ENCODE measurements at places on chromosomes 12 and 14.

GRCh38 chr12:50924131-50924438, 28.3 kb upstream of the HIGD1C start:
- H3K36me3 ChIP-seq, result no peaks in the 10 kb centered on the region
- peak overlapping the region; percentile 97 for H3K27ac ChIP-seq
- no peak for DNase-seq
- H3K4me1 ChIP-seq, result peaks cover 67% of the 10 kb centered on the region
- H3K4me3 ChIP-seq, result peak overlapping the region; percentile 57
- no peaks in the 10 kb centered on the region for H3K27me3 ChIP-seq

DNA sequence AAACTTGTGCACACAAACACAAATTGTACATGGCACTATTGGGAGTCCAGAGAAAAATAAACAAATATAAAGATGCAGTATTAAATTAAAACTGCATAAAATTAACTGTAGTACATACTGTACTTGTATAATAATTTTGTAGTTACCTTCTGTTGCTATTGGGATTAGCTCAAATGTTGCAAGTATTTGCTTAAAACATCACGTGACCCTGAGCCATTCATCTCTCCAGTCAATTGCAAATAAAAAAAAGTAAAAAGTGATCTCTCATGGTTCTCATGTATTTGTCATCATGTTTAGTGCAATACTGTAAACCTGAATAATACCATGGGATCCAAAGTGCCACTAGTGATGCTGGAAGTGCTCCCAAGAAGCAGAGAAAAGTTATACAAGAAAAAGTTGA, 88.1 kb upstream of the NAV3 start:
- DNase-seq, result no peak
- H3K4me1 ChIP-seq, result no peaks in the 10 kb centered on the region
- no peak overlapping the region for H3K4me3 ChIP-seq

- no peak overlapping the region for H3K4me3 ChIP-seq
- no peak overlapping the region for H3K27ac ChIP-seq
- DNase-seq, result no peak
- H3K27me3 ChIP-seq, result peaks cover 11% of the 10 kb centered on the region
- H3K36me3 ChIP-seq, result no peaks in the 10 kb centered on the region
These were observed 243.7 kb downstream of the AKAP6 start for GRCh38 chr14:32572867-32573150.

GRCh38 chr12:64109706-64110105, 112.4 kb downstream of the KICS2 start:
- DNase-seq, result no peak
- H3K4me1 ChIP-seq, result peaks cover 10% of the 10 kb centered on the region
- H3K27me3 ChIP-seq, result no peaks in the 10 kb centered on the region
- peaks cover 17% of the 10 kb centered on the region for H3K36me3 ChIP-seq
- H3K27ac ChIP-seq, result no peak overlapping the region
- H3K4me3 ChIP-seq, result no peak overlapping the region

- H3K4me3 ChIP-seq, result no peak overlapping the region
- no peak overlapping the region for H3K27ac ChIP-seq
- peaks cover 11% of the 10 kb centered on the region for H3K4me1 ChIP-seq
- no peaks in the 10 kb centered on the region for H3K27me3 ChIP-seq
- no peaks in the 10 kb centered on the region for H3K36me3 ChIP-seq
These were observed 1095.1 kb downstream of the GALC start for GRCh38 chr14:86897704-86898513.

DNA sequence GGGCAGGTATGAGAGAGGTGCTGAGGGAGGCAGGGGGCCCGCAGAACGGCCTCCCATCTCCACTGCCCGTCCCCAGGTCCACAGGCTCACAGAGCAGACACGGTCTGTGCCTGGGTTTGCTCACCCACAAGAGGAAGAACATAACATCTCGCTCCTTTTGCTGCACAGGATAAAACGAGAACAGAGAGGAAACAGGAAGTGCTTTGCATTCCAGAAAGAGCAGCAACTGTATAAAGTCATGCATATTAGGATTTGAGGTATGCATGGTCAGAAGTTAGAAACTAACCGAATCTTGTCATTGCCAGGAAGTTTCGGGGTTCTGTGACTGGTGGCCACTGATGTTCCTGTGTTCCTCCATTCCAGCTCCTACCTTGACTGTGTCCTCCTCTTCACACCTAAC, 25.0 kb downstream of the NTF3 start:
- H3K4me1 ChIP-seq, result peaks cover 24% of the 10 kb centered on the region
- H3K27ac ChIP-seq, result peak overlapping the region; percentile 79
- H3K4me3 ChIP-seq, result no peak overlapping the region
- peaks cover 11% of the 10 kb centered on the region for H3K27me3 ChIP-seq

DNA sequence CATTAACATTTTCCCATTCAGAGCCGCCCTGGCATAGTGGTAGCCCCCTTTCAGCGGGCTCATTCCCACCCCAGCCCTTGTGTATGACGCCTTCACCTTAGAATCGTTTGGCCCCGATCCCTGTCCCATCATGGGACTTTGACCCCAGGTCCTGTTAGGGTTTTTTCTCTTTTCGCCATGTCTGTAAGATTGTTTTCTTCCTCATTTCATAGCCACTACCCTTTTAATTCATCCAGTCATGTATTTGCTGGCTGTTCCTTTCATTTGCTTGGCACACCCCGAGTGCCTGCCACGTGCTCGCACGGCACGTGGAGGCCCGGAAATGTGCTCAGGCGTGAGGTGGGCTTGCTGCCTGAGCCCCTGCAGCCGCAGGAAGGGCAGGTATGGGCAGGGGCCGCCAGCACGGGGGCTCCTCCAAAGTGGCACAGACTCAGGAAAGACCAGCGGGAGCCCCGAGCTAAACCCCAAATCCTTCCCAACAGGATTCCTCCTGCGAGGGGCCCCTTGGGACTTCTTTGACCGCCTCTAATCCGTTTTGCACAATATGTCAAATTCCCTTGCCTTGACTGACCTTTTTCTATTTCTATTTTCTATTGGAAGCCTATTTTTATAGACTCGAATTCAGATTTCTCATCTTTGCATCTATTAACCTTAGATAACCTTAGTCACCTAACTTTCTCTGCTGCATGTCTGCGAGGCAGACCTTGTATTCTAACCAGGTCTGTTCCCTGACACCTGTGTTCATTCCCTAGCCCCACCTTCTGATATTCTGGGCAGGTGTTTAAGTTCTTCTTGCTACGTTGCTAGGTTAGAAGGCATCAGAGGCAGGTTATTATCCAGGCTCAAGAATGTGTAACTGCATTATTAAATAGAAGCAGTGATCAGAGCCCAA, 114.8 kb downstream of the EML1 start:
- H3K36me3 ChIP-seq, result peaks cover 34% of the 10 kb centered on the region
- H3K4me1 ChIP-seq, result peaks cover 5% of the 10 kb centered on the region
- peaks cover 21% of the 10 kb centered on the region for H3K27me3 ChIP-seq
- H3K4me3 ChIP-seq, result no peak overlapping the region
- DNase-seq, result no peak
- H3K27ac ChIP-seq, result no peak overlapping the region

- H3K27ac ChIP-seq, result no peak overlapping the region
- H3K4me1 ChIP-seq, result peaks cover 6% of the 10 kb centered on the region
- H3K36me3 ChIP-seq, result no peaks in the 10 kb centered on the region
- no peak for DNase-seq
These were observed 37.8 kb upstream of the LRRC10 start for GRCh38 chr12:69648476-69648875.

DNA sequence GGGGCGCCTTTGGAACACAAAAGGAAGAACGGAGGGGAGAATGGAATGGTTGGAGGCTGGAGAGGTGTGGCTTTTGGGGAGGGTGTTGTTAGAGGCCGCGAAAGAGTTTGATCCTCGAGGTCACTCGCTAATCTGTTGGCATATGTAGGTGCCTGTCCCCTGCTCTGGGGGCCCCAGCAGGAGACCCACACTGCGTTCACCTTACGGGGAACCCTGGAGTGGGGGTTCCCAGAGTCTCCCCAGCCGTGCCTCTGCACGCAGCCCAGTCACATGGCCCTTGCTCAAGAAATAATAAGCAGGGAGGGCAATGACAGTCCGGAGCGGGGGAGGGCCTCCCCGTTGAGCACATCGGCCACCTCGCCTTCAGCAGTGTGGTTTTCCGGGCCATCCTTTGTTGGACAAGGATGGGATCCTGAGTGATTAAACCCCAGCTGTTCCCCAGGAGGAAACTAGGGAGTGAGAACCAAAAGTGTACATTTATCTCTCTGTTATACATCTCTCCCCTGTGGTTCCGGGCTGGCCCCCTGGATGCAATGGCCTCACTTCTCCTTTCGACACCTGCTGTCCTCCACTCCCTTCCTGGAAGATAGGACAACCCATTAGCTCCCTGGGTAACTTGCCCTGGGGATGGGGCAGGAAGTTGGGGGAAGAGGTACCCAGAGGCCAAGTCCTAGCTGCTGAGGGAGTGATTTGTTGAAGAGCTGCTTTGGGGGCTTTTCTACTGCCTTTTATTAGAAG, 1.3 kb downstream of the PLEKHG3 start:
- no peak for DNase-seq
- peak overlapping the region; percentile 94 for H3K27ac ChIP-seq
- peaks cover 69% of the 10 kb centered on the region for H3K4me1 ChIP-seq
- no peaks in the 10 kb centered on the region for H3K27me3 ChIP-seq
- no peaks in the 10 kb centered on the region for H3K36me3 ChIP-seq

DNA sequence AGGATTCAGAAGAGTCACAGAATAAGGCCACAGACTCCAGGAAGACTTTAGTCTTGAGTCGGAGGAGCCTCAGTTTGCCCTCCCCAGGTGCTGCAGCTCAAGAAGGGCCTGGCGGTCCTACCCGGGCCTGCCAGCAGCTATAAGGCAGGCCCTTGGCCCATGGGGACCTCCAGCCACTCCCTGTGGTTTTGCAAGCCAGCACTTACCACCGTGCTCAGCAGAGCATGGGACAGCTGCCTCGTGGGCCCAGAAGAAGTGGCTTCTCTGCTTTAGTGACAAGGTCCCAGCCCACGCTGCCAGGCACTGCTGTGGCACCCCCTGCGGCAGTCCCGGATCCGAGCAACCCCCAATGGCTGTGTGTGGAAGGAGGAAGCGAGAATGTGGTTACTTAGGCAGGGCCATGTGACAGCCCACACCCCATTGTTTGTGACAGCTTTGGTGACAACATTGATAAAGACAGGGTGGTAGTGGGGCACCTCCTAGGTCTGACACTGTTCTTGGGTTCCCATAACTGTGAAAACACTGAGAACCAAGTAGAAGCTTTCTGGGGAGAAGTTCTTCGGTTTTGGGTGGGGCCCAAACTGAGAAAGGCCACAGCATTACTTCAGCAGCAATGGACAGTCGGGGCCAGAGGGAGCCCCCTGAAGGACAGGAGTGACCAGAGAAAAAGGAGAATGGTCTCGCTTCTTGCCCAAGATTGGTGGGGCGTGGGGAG, at the start of gene SELPLG:
TSS of gene SELPLG (minus strand) at position 361 of the 715 bp plus-strand sequence. CDS start 9,587 bp downstream, outside the sequence.
- H3K27ac ChIP-seq, result no peak within 1 kb of the TSS
- H3K4me1 ChIP-seq, result peaks cover 41% of the 10 kb centered on the region
- no peaks in the 10 kb centered on the region for H3K36me3 ChIP-seq

GRCh38 chr12:1928439-1929121, 10.1 kb upstream of the CACNA2D4 start:
- H3K4me3 ChIP-seq, result no peak overlapping the region
- H3K36me3 ChIP-seq, result no peaks in the 10 kb centered on the region
- no peak overlapping the region for H3K27ac ChIP-seq
- no peak for DNase-seq
- peaks cover 2% of the 10 kb centered on the region for H3K27me3 ChIP-seq

GRCh38 chr14:98512501-98513251, 759.3 kb downstream of the BCL11B start:
- H3K27me3 ChIP-seq, result peaks cover 21% of the 10 kb centered on the region
- no peaks in the 10 kb centered on the region for H3K4me1 ChIP-seq
- no peak for DNase-seq
- H3K27ac ChIP-seq, result no peak overlapping the region

- H3K36me3 ChIP-seq, result peaks cover 35% of the 10 kb centered on the region
- no peak for DNase-seq
- H3K27ac ChIP-seq, result peak overlapping the region; percentile 26
- H3K4me3 ChIP-seq, result no peak overlapping the region
- H3K27me3 ChIP-seq, result no peaks in the 10 kb centered on the region
- peaks cover 18% of the 10 kb centered on the region for H3K4me1 ChIP-seq
These were observed 17.2 kb downstream of the RILPL1 start for GRCh38 chr12:123516216-123516780.

GRCh38 chr12:68069275-68069674, 80.0 kb downstream of the IFNG-AS1 start:
- H3K4me3 ChIP-seq, result no peak overlapping the region
- peaks cover 8% of the 10 kb centered on the region for H3K36me3 ChIP-seq
- DNase-seq, result no peak
- no peaks in the 10 kb centered on the region for H3K27me3 ChIP-seq
- H3K27ac ChIP-seq, result no peak overlapping the region

DNA sequence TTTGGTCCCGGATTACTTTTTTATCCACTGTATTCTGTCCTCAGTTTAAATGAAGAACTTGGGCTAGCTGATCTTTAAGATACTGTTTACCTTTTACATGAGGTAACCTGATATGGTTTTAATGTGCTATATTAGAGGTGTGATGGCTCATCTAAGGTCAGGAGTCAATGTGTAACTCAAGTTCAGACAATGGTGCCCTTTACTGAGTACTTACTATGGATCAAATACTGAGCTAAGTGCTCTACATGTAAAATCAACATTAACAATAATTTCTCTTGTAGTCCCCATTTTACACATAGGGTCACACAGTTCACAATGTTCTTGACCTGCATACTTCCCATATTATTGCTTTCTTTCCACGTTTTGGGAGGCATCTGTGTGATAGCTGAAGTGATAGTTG, 79.2 kb downstream of the CEP83 start:
- H3K27me3 ChIP-seq, result no peaks in the 10 kb centered on the region
- H3K36me3 ChIP-seq, result peaks cover 27% of the 10 kb centered on the region
- H3K4me1 ChIP-seq, result no peaks in the 10 kb centered on the region
- no peak overlapping the region for H3K27ac ChIP-seq
- H3K4me3 ChIP-seq, result no peak overlapping the region

- H3K4me3 ChIP-seq, result no peak overlapping the region
- H3K36me3 ChIP-seq, result no peaks in the 10 kb centered on the region
- DNase-seq, result no peak
- H3K27ac ChIP-seq, result no peak overlapping the region
These were observed 17.0 kb downstream of the TMEM30B start for GRCh38 chr14:61264010-61264571.

GRCh38 chr12:5232291-5232690, 188.6 kb downstream of the KCNA5 start:
- H3K4me3 ChIP-seq, result no peak overlapping the region
- H3K27me3 ChIP-seq, result peaks cover 5% of the 10 kb centered on the region
- H3K27ac ChIP-seq, result no peak overlapping the region
- no peaks in the 10 kb centered on the region for H3K36me3 ChIP-seq
- peaks cover 4% of the 10 kb centered on the region for H3K4me1 ChIP-seq
- DNase-seq, result no peak

DNA sequence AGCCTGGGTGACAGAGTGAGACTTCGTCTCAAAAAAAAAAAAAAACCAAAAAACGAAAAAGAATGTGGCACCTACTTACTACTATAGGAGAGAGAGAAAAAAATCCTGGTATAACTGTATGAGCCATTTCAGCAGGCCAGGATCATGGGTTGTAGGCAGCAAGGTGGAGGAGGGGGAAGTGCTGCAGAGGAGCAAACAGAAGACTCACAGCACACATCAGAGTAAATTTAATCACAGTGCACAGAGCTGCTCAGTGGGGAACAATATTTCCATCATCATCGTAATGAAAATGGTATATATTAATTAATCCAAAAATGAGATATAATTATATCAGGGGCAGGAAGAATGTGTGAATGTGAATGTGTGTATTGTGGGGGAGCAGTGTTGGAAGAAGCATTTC, 175.8 kb downstream of the SLC2A13 start:
- no peak for DNase-seq
- peaks cover 8% of the 10 kb centered on the region for H3K4me1 ChIP-seq
- no peaks in the 10 kb centered on the region for H3K36me3 ChIP-seq
- no peaks in the 10 kb centered on the region for H3K27me3 ChIP-seq
- H3K27ac ChIP-seq, result no peak overlapping the region
